ENCODE measurements at places on chromosomes 3 and 15. TPM values are rescaled to one million over a fixed set of nuclear protein-coding genes. Genes with fewer than 3 reads are reported as not detected.

TARS3 gene
- 10.9 TPM for total RNA-seq

- DNase-seq = no peak
Observed at GRCh38 chr15:35397027-35397426, 148.9 kb downstream of the DPH6 start.

- peak; percentile 36 for DNase-seq
Observed at GRCh38 chr15:77025941-77026411, 31.1 kb downstream of the PSTPIP1 start.

DNA sequence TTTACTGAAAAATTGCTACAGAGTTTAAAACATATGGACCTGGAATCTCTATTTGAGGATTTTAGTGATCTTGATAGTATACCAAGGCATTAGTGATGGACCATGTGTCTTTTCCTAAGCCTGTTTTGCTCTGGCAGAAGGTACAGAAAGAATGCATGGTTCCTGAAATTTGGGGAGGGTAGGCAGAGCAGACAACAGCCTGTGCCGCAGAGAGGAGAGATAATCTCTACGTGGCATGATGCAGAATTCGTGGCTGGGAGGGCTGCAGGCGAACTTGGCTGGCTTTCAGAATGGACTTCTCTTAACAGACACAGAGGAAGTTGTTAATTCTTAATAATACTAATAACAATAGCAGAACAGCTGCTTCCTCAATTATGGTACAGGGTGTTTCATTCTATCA, 137.5 kb upstream of the FOXB1 start:
- no peak for DNase-seq

DNA sequence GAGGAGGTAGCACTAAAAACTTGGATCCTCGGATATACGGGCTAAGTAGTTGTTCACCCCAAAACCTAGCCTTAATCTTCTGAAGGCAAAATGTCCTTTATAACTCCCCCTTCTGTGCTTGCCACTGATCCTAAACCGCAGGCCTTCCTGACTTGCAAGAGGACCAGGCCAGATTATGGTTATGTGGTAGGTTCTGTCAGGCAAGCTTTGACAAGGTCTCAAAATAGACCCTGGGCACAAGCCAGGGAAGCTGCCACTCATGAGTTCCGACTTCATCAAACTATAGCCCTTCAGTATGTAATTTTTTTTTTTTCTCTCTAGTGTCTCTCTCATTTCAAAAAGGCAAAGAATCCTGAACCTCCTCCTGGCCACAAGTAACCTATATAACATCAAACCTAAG, 3.2 kb downstream of the LRRFIP2 start:
- DNase-seq = no peak
